Tibial nerve (tissue), 4 donors: ENCODE measurements at places on chromosomes 11 and 22. TPM values are rescaled to one million over a fixed set of nuclear protein-coding genes. Genes with fewer than 3 reads are reported as not detected.

Gene POU2AF2
- 0.78 TPM for total RNA-seq

Gene GDPD4
- not detected for total RNA-seq

Gene MYOD1
- not detected for total RNA-seq

GRCh38 chr11:65419772-65420481 lies 2.7 kb upstream of the NEAT1 start:
- peaks cover 37% of the 10 kb centered on the region for H3K4me1 ChIP-seq
- DNase-seq = peak; percentile 91
- H3K4me3 ChIP-seq = peak overlapping the region; percentile 38
- no peaks in the 10 kb centered on the region for H3K27me3 ChIP-seq

- no peak for DNase-seq
- H3K36me3 ChIP-seq = no peaks in the 10 kb centered on the region
- no peak overlapping the region for H3K4me3 ChIP-seq
- peaks cover 8% of the 10 kb centered on the region for H3K4me1 ChIP-seq
- no peak overlapping the region for H3K27ac ChIP-seq
- no peaks in the 10 kb centered on the region for H3K27me3 ChIP-seq
These were observed 161.7 kb downstream of the RAB38 start for GRCh38 chr11:88013508-88014065.

Gene VWCE
- 6.3 TPM for total RNA-seq

GRCh38 chr11:34331736-34332135 lies 26.1 kb downstream of the ABTB2 start:
- H3K4me3 ChIP-seq = no peak overlapping the region
- DNase-seq = no peak
- no peaks in the 10 kb centered on the region for H3K36me3 ChIP-seq

DNA sequence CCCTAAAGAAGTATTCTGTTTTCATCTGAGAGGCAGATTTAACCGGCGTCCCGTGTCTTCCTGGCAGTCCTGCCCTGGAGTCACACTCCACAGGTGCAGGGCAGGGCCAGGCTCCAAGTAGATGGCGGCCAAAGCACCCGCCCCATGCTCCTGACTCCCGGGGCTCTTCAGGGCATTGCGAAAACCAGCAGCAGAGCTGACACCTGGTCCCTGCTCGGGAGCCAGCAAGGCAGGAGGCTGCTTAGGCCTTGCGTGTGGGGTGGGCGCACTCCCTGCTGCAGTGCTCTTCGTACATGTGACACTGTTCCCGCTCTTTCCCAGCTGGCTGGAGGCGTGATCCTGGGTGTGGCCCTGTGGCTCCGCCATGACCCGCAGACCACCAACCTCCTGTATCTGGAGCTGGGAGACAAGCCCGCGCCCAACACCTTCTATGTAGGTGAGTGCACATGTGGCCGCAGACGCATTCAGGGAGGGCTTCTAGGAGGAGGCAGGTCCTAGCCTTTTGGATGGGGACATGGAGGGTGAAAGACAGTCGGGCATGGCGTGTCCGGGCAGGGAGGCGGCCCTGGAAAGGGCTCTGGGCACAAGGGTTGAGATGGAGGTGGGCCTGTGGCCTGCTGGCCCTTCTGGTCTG lies 10.3 kb upstream of the TSSC4 start:
- peak overlapping the region; percentile 74 for H3K27ac ChIP-seq
- no peak overlapping the region for H3K4me3 ChIP-seq
- peaks cover 97% of the 10 kb centered on the region for H3K4me1 ChIP-seq
- no peaks in the 10 kb centered on the region for H3K27me3 ChIP-seq
- DNase-seq = no peak
- peaks cover 13% of the 10 kb centered on the region for H3K36me3 ChIP-seq

DNA sequence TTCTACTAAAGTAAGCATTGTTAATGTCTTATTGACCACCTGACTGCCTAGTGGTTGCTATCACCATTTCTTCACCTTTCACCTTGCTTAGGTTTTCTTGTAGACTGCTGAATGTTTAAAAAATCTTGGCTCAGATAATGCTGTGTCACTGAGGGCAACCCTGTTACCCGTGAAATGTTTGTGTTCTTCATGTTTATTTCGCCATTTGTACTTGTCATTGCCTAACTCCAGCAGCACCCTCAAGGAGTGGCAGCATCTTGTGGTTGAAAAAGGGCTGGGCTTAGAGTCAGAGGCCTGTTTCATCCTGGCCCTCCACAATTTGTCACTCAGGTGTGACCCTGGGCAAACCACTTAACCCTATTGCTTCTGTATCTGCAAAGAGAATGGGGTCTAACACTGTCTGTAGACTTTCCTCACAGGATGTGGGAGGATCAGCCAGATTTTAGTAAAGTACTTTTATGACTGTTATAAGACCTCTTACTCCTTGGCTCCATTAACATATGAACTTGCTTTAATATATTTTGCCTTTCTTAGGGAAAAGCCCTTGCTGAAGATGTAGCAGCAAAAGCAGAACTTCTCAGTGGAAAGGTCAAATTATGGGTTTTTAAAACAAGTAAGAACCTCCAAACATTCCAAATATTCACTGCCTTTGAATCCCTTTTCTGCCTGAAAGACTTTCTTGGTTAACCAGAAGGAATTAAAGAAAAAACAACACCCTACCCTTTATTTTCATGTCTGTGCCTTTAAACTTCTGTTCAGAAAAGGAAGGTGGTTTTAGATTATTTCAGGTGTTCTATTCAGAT lies 154.5 kb upstream of the C11orf87 start:
- no peak overlapping the region for H3K4me3 ChIP-seq
- H3K4me1 ChIP-seq = no peaks in the 10 kb centered on the region
- peak overlapping the region; percentile 24 for H3K27ac ChIP-seq
- DNase-seq = no peak
- no peaks in the 10 kb centered on the region for H3K36me3 ChIP-seq

DNA sequence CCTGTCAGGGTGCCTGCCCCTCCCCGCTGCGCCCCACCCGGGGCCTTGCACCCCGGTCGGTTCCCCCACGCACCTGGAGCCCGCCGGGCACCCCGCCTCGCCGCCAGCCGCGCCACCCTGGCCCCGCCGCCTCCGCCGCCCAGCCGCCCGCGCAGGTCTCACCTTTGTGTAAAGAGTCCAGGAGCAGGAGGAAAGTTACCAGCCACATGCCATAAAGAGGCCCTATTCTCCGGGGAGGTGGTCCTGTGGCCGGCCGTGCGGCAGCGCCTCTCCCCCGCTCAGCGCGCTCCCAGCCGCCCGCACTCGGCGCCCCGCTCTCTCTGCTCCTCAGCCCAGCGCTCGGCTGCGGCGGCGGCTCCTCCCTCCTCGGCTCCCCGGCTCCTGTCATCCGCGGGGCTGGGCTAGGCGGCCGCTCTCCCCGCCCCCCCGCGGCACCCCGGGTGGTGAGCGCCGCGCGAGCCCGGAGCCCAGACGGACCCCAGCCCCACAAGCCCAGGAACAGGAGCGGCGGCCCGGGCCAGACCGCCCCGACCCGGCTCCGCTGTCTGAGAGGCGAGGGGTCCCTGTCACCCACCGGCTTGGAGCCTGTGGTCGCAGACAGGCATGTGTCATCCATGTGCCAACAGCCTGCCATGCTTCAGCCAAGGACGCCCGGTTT lies at the start of gene DSCAML1:
DSCAML1 (minus strand) TSS at position 345 of the 658 bp plus-strand sequence; CDS start at position 208, 137 bp downstream.
- H3K27me3 ChIP-seq = peaks cover 82% of the 10 kb centered on the region
- no peak within 1 kb of the TSS for H3K4me3 ChIP-seq
- no peak for DNase-seq
- peaks cover 11% of the 10 kb centered on the region for H3K4me1 ChIP-seq

DNA sequence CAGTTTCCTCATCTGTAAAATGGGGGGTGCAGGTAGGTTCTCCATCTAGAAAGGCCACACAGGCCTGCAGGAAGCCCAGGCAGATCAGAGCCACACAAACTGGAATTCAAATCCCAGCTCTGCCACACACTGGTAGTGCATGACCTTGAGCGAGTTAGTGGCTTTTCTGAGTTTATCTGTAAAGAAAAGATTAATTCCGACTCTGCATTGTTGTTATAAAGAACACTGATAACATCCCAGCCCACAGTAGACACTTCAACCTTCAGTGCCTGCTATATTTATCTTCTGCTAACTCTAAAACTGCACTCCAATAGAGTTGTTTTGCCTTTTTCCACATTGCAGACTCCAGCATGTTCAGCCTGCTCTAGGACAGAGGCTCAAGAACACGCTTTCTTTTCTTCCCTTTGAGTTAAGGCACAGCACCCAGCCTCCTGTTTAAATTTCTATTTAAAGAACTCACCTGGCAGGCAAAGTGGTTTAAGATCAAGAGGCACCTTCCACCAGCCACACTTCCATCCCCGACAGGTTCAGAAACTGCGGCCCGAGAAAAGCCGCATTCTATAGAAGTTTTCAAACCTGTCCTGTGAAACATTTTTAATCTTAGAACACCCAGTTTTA lies 133.9 kb downstream of the PLEKHA7 start:
- DNase-seq = no peak
- H3K4me1 ChIP-seq = peaks cover 3% of the 10 kb centered on the region
- H3K27ac ChIP-seq = no peak overlapping the region
- no peak overlapping the region for H3K4me3 ChIP-seq
- H3K27me3 ChIP-seq = no peaks in the 10 kb centered on the region

DNA sequence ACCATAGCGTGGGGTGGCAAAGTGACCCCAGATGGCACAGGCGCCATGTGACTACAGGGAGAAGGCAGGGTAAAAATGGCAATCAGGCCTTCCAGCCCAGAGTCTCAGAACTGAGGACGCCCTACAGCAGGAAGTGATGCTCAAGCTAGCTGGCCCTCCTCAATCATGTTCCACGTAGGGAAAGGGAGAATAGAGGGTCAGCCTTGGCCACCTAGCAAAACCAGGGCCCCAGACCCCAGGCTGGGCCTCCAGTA lies 978 bp upstream of the ANKRD13D start:
- H3K36me3 ChIP-seq = peaks cover 67% of the 10 kb centered on the region
- peak overlapping the region; percentile 90 for H3K27ac ChIP-seq
- no peaks in the 10 kb centered on the region for H3K27me3 ChIP-seq
- H3K4me3 ChIP-seq = peak overlapping the region; percentile 90
- no peak for DNase-seq

DNA sequence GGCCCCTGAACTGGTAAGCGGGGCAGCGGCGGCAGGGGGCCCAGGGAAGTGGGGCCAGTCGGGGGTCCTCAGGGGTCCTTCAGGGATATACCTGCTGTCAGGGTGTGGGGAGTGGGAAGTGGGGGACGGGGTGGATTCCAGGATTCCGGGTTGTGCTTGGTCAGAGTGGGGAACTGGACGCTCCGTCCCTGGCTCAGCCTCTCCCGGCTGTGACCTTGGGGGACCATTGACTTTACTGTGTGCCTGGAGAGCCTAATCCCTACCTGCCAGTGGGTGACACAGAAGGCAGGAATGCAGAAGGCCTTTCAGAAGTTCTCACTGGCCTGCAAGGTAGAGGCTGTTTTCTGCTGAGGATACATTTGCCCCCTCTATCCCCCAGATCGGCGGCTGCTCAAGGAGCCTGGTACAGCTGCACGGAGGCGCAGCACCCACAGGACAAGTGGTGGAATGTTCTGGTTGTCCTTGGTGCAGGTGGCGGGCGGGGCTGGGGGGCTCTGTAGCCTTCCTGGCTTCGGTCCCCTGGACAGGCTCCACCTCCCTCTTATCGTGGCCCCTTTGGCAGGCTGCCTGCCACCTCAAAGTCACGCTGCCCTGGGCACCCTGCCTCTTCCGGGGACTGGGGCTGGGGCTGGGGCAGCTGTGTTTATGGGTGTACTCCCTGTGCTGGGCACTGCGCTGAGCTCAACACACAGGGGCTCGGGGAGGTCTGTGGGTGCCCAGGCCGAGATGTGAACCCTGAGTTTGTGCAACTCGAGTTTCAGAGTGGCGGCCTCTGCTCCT lies 18.4 kb downstream of the KCNQ1 start:
- no peaks in the 10 kb centered on the region for H3K4me1 ChIP-seq
- no peaks in the 10 kb centered on the region for H3K27me3 ChIP-seq
- H3K36me3 ChIP-seq = no peaks in the 10 kb centered on the region
- no peak for DNase-seq

Gene SMC1B
- not detected for total RNA-seq

DNA sequence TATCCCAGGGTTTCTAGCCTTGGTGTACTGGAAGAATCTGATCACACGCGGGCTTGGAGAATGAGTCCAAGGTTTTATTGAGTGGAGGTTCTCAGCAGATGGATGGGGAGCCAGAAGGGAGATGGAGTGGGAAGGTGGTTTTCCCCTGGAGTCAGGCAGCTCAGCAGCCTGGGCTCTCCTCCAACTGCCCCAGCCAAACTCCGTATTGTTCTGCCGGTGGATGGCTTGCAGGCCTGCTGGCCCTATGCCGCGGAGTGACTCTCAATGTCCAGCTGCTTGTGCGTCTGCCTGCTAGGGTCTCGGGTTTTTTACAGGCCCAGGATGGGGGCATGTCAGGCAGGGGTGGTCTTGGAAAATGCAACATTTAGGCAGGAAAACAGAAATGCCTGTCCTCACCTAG lies 162.4 kb upstream of the LMO1 start:
- H3K4me3 ChIP-seq = no peak overlapping the region
- H3K4me1 ChIP-seq = no peaks in the 10 kb centered on the region
- DNase-seq = no peak
- no peak overlapping the region for H3K27ac ChIP-seq
- no peaks in the 10 kb centered on the region for H3K27me3 ChIP-seq

- no peaks in the 10 kb centered on the region for H3K27me3 ChIP-seq
- no peaks in the 10 kb centered on the region for H3K36me3 ChIP-seq
These were observed 35.8 kb upstream of the CHRM4 start for GRCh38 chr11:46427364-46427763.

Gene HEPHL1
- total RNA-seq = not detected

DNA sequence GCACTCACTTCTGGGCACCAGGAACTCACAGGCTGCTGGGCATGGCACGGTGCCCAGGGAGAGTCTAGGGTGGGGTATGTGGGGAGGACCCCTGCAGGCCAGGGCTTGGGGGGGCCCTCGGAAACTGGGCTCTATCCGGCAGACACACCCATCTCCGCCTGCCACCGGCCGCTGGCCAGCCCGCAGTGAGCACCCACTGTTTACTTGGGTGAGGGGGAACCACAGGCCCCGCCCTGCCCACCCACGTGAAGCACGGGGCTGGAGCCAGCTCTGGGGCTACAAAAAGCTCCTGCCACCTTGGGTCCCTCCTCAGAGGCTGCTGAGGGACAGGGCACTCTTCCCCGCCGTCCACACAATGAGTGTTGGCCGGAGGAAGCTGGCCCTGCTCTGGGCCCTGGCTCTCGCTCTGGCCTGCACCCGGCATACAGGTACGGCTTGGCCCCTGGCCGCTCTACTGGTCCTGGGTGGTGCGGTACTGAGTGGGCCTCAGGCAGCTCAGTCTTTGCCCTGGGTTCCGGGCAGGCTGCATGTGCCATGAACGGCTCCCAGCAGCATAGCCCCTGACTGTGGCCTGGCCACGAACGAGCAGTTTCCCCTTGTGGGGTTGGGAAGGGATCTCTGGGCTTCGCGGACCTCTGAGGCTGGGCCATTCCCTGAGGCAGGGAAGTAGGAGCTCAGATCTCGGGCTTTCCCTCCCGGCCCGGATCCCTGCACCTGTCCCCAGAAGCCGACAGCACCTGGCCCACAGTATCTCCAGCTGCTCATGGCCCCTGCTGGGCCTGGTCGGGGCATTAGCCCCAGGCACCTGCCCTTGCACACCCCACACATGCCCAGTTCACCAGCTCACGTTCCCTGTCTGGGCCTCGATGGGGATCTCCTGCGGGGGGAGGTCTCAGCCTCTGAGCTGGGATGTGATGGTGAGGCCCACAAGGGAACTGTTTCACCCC lies at the start of gene MUC5AC:
MUC5AC (plus strand) TSS at position 309 of the 947 bp plus-strand sequence; CDS start at position 356, 47 bp downstream.
- no peak within 1 kb of the TSS for H3K4me3 ChIP-seq
- peaks cover 9% of the 10 kb centered on the region for H3K27me3 ChIP-seq
- no peak for DNase-seq
- H3K36me3 ChIP-seq = no peaks in the 10 kb centered on the region
- H3K4me1 ChIP-seq = no peaks in the 10 kb centered on the region
- H3K27ac ChIP-seq = no peak within 1 kb of the TSS
